ENCODE measurements at places on chromosomes 6 and 20.

DNA sequence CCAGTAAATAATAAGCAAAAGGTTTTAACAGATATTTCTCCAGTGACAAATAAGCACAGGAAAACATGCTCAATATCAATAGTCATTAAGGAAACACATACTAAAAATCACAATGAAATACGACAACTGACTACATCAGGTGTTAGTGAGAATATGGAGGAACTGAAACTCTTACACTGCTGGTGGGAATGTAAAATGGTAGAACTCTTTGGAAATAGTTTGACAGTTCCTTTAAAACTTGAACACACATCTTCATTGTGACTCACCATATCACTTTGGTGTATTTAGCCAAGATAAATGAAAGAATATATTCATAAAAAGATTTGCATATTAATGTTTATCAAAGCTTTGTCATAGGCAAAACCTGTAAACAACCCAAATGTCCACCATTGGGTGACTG lies 11.3 kb upstream of the MAP3K5 start:
- no peak for DNase-seq

- DNase-seq = no peak
These were observed 608.4 kb downstream of the HDGFL1 start for GRCh38 chr6:23177806-23178205.

DNA sequence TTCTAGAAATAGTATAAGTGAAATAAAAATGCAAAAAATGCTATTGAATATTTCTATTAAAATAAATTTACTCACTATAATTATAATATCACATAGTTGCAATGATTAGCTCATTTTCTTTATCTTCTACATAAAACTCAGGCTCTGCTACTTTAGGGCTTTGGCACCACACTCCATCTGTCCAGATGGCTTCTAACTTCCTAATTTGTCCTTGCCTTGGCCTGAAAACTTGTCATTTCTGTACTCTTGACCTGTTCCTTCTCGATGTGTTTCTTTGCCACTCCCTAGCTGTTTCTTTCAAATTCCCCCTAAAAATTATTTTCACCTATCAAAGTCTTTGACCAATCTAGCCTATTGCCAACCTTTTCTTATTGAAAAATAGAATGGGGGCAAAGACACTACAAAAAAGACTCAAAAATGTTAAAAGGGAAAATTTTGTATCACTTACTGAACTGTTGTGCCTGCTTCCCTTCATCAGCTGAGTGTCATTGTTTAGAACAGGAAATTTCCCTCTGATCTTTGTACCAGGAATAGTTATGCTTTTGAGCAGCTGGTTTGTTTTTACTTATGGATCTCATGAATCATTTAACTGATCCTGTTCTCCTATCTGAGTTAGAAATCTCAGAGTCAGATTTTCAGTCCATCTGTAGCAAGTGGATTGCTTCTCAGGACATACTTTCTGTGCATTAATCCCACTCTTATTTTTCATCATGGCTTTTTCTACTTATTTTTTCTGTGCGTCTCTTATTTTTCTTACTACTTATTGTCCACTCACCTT lies 279.2 kb upstream of the CNR1 start:
- no peak for DNase-seq

DNA sequence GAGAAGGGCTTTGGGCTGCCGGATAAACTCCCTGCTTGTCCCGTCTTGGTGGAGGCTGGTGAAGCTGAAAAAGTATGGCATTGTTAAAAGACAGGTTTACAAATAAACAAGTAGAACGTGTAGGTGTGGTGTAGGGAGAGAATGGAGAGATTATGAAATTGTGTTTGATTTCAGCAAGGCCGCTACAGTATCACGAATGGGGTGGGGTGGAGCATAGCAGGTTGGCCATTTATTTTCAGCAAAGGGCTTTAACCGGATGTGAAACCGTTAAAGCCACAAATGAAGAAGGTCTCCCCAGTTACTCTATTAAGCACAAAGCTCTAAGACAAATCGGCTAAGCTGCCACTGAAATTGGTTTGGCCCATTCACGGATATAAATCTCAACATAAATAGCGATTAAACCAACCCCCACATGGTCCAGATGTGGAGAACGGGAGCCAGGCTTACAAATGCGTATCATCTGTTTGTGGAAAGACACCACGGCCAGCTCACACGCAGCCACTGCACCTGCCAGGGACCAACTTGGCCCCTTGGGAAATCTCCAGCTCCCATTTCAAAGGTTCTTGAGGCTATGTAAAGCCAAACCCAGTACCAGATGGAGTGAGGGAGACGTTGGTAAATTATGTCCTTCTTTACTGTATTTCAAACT lies 94.0 kb downstream of the ZMYND8 start:
- DNase-seq = no peak

GRCh38 chr6:157224951-157225574 lies 98.3 kb downstream of the TMEM242 start:
- DNase-seq = no peak

GRCh38 chr20:38252292-38253288 lies 7.9 kb downstream of the KIAA1755 start:
- DNase-seq = no peak

DNA sequence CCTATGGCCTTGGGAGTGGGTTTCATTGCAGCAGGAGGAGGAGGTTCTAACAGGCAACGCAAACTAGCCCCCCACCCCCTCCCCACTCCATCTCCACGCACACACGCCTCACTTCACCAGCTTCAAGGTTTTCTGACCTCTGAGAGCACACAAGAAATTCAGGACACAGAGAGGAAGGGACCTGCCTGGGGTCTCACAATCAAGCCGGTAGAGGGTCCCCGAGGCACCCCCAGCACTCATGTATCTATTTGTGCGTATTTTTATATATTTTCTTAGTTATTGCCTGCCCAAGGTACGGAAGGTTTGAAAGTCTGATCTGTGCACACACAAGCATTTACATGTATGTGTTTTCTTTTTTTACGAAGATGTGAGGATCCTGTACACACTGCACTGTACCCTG lies 16.9 kb downstream of the MDFI start:
- no peak for DNase-seq

DNA sequence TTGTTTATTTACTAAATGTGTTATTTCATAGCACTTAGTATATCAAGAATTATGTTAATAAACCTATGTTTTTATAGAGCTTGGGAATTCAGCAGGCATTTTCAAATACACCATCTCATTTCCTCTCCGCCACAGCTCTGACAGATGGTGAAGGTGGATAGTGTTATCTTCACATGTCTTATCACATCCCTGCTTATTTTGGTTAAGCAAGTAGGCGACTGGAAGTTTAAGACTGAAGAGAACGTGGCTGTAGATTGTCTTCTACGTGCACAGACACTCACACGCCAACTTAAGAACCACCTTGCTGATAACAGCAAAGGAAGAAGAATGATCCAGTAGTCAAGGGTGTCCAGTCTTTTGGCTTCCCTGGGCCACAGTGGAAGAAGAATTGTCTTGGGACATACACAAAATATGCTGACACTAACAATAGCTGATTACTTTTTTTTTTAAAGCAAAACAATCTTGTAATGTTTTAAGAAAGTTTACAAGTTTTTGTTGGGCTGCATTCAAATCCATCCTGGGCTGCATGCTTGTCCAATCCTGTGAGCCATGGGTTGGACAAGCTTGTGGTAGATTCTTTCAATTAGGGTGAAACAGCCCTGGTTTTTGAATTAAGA lies 43.3 kb upstream of the SCGN start:
- peak; percentile 7 for DNase-seq

DNA sequence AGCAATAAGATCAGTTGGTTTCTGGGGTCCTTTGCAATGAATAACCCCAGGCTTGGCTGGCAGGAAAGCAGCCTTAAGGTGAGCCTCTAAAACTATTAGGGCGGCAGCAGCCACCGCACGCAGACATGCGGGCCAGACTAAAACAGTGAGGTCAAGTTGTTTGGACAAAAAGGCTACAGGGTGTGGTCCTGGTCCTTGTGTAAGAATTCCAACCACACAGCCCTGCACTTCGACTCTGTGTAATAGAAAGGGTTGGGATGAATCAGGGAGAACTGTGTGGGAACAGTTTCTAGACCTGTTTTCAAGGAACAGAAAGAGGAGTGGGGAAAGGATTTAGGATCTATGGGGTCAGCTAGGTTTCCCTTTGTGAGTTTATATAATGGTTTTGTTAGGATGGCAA lies 237.6 kb downstream of the SMOC2 start:
- DNase-seq = no peak

DNA sequence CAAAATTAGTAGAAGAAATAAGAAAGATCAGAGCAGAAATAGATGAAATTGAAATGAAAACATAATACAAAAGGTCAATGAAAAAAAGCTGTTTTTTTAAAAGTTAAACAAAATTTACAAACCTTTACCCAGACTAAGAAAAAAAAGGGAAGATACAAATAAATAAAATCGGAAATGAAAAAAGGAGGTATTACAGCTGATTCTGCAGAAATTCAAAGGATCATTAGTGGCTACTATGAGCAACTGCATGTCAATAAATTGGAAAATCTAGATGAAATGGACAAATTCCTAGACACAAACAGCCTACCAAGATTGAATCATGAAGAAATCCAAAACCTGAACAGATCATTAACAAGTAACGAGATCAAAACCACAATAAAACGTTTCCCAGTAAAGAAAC lies 59.2 kb downstream of the ZFP64 start:
- DNase-seq = no peak

DNA sequence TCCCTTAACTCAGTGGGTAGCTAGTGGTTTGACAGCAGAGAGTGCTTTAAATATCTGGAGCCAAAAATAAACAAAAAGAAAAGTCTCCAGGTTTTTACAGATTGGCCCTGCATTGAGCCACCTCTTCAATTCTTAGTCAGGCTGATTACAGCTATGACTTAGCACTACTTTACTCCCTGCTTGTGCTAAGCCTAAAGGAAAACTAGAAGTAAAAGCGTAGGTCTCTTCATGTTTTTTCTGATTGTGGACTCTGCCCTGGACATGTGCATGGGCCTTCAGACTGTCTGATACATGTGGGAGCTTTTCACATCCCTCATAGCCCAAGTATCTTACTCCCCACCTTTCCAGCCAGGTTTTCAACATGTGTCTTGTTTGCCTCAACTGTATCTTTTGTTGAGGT lies 33.3 kb downstream of the KPNA5 start:
- no peak for DNase-seq

GRCh38 chr20:34629342-34629741 lies 47.5 kb downstream of the PIGU start:
- no peak for DNase-seq

DNA sequence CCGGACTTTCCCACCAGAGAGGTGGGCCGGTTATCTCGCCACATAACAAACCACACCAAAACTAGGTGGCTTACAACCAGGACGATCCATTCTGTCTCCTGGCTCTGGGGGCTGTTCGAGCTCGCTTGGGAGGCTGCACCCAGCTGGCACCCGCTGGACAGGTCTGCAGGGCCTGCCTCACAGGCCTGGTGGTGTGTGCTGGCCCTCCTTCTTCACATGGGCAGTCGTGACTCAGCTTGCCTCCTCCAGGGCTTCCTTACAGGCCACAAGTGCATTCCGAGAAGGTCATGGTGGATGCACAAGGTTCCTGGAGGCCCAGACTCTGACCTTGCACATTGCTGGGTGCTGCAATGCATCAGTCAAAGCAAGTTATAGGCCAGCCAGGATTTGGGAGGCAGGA lies 34.2 kb downstream of the FOXF2 start:
- DNase-seq = no peak

- DNase-seq = no peak
These were observed 37.8 kb upstream of the SNRPB2 start for GRCh38 chr20:16692009-16692408.

DNA sequence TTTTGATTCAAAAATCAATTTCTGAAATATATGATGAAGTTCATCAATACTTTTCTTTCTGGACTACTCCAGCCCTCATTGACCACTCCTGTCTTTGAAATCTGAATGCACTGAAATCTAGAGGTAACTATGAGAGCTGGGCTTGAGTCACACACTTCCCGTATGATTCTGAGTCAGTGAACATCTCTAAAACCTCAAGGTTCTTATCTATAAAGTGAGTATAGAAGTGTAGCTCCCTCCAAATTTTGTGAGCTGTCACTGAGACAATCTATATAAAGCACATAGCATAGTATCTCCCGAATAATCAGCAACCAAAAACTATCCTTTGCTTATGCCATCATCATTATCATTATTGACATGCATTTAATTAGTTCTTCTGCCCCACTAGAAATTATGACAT lies 182.4 kb downstream of the TSHZ2 start:
- no peak for DNase-seq

DNA sequence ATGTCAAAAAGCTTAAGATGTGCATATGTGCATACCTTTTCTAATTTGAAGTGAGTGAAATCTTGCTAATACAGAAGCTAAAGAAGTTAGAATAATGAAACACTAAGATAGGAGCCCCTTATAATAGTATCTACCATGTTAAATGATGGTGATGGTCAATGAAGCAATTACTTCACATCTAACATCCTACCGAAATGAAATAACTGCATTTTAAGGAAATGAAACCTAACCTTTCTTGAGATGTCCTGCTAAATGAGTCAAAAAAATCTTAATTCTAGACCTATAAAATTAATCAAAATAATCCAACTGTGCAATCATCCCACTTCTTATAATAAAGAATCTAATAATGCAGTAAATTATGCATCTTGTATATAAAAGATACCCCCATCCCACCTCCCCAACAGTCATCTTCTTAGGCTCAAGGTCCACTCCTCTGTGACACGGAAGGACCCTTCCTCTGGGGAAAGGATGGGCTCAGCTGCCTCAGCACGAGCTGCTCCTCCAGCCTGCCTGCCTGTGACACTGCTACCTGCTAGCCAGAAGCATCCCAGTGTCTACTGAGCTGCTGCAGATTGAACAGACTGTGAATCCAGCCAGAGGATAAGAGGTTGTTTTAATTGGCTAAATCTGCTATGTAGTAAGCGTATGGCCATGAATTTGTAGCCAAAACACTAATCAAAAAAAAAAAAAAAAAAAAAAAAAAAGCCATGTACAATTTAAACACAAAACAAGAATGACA lies 129.6 kb upstream of the BEND3 start:
- DNase-seq = no peak

GRCh38 chr20:1491281-1491840 lies at the start of gene SIRPB2:
Gene SIRPB2, minus strand, starts transcription at chr20:1491420. Its CDS starts 61 bp downstream, at chr20:1491359.
- no peak for DNase-seq

DNA sequence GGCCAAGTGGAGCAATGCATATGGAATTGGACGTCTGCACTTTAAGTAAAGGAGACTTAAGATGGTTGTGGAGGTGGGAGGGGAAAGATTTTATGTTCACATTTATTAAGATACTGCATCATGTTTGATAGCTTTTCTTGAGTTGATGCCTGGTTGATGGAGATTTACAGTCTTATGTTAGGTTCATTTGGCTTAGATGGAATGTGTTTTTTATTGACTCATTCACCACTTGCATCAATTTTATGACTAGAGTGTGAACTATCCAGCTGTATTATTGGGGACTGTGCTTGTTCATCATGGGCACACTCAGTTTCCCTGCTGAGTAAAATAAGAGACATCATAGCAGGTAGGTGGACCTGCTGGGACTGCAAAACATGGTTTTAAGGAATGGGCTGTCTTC lies 91.2 kb upstream of the SCP2D1 start:
- DNase-seq = no peak

- no peak for DNase-seq
These were observed 162.7 kb upstream of the SGK1 start for GRCh38 chr6:134480593-134480992.

DNA sequence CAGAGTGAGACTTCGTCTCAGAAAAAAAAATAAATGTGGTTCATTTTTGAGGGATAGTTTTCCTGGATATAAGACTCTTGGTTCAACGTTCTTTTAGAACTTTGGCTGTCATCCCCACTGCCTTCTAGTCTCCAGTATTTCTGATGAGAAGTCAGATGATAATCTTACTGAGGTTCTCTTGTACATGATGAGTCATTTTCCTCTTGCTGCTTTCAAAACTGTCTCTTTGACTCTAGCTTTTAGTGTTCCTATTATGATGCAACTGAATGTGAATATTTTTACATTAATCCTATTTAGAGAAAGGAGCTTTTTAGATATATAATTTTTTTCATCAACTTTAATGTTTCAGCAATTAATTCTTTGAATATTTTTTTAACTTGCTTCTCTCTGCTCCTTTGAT lies 46.0 kb upstream of the OR14J1 start:
- no peak for DNase-seq

All from hematopoietic multipotent progenitor cell treated with erythropoietin and hydrocortisone succinate and interleukin-3 and kit ligand, for 17 days (in vitro differentiated cells).